Left hindlimb (tissue), 1 donor: ENCODE measurements at places on chromosomes 2 and 18.

- no peak for DNase-seq
Observed at GRCh38 chr18:77114415-77115191, 18.0 kb downstream of the MBP start.

GRCh38 chr2:188201639-188202038 lies 90.0 kb upstream of the GULP1 start:
- DNase-seq = no peak

- DNase-seq = no peak
Observed at GRCh38 chr2:185372188-185372587, 366.4 kb upstream of the FSIP2 start.

DNA sequence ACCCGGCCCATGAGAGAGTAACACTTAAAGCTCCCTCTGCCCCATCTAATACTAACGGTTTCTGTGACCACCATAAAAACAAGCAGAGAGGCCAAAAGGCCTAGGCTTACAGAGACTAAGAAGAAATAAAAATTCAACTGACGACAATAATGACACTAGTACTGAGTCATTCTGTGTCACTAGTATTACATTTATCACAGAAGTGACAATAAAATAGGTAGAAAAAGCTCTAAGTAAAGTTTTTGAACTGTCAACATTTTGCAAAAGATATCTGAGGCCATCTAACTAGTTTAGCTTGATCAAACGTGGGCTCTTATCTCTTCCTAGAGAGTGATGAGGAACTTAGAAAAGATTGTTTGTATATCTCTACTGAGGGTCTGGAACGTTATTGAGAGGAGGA lies 35.6 kb downstream of the AP1S3 start:
- DNase-seq = no peak

DNA sequence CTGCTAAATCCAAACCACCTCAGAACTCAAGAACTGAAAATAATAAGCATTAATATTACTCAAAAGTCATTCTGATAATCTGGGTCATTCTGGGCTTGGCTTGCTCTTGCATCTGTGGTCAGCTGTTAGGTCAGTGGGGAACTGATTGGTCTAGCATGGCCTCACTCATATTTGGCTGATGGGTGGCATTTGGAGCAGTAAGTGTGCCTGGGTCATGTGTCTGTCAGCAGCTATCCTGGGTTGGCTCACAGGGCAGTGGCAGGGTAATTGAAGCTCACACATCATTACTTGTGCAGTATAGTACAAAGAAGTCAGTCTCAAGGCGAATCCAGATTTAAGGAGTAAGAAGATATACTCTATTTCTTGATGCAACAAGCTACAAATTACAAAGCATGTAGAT lies 9.6 kb downstream of the RPL37A start:
- DNase-seq = no peak

DNA sequence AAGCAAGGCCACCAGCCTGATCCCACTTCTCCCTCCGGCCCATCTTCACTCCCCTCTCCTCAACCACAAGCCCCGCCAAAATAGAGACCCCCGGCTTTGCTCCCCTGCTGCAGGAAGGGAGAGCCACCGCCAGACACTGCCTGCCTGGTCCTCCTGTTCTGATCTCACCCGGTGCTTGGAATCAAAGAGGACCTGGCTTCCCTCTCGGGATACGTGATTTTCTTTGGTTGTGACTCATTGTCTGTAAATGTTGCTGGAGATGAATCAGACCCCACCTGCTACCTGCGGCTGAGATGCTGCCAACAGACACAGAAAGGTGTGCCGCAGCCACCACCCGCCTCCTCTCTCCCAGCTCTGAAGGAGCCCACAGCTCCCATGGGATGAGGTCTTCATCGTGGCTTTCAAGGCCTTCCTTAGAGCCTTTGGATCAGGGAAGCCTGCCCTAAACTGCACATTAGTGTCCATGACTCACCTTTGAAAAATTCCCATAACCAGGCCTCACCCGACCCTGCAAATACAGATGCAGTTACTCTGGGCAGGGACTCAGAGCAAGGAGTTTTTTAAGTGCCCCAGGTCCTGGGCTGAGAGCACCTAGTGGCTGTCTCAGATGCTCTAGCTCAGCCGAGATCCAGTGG lies 79.4 kb upstream of the ZNF532 start:
- no peak for DNase-seq
